ENCODE measurements at places on chromosomes 3 and 15. TPM values are rescaled to one million over a fixed set of nuclear protein-coding genes. Genes with fewer than 3 reads are reported as not detected.

The C3orf70 gene
- 38.5 TPM for total RNA-seq

The IQCH gene
- 2.2 TPM for total RNA-seq

GRCh38 chr3:73681610-73682009 lies 56.9 kb upstream of the PDZRN3 start:
- DNase-seq = no peak

DNA sequence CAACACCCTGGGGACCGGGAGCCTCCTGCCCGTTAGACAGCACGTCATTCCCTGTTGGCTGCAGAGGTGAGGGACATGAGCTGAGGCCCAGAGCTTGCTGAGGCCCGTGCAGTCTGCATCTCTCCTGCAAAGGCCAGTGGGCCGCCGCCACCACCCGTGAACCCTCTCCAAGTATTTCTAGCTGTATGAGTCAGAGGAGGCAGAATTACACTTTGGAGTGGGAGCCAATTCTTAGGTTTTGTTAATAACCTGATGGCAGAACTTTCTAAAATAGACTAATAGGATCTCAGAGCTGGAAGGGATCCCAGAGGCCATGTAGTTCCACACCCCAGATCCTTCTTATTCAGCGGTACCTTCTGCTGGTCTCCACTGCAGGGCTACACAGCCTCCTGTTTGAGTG lies 335.2 kb upstream of the CTDSPL start:
- DNase-seq = peak; percentile 95

GRCh38 chr3:64983583-64984359 lies 296.0 kb upstream of the ADAMTS9 start:
- DNase-seq = no peak

- peak; percentile 90 for DNase-seq
Measured at GRCh38 chr3:124770336-124771082, 40.3 kb downstream of the UMPS start.

DNA sequence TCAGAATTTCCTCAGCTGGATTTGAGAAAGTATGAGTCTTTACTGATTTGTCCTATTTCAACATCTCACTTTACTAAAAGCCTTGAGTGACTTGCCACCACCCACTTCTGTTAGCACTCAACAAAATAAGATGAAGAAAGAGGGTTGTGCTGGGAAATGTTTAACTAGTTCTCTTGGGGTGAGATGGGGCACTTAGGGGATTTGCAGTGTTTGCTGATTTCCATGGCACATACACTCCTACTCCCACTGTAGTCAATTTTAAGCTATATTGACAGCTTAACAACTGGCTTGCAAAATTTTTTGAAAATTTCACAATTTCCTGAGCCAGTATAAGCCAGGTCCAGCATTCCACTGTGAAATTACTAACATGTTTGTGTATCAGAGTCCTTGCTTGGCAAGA lies 463.1 kb upstream of the ARHGEF26 start:
- DNase-seq = peak; percentile 49

GRCh38 chr3:127750226-127751031 lies 71.9 kb downstream of the MGLL start:
- no peak for DNase-seq

DNA sequence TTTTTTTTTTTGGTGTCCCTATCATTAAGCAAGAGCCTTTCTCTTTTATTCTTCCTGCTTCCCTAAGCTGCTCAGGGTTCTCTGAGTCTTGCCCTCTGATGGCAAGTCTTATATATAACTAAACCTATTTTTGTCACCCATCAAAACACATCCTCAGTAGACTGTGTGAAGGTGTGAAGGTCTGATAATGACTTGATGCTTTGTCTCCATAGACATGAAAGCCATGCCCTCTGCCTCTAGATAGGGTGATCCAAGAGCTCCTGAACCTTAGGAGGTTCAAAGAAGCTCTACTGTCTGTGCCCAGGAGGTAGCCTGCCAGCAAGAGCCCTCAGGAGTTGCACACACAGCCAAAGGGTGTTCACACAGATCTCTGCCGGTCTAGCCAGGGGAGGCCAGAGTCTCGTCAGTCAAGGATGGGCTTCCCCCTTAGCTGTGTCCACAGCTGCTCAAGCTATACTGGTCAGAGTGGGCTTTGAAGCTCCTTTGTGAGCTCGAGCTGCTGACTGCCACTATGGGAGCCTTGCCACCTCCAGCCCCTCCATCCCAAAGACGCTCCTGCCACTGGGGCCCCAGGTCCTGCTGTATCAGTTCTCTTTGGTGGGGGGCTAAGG lies 13.1 kb upstream of the SNX22 start:
- DNase-seq = no peak

DNA sequence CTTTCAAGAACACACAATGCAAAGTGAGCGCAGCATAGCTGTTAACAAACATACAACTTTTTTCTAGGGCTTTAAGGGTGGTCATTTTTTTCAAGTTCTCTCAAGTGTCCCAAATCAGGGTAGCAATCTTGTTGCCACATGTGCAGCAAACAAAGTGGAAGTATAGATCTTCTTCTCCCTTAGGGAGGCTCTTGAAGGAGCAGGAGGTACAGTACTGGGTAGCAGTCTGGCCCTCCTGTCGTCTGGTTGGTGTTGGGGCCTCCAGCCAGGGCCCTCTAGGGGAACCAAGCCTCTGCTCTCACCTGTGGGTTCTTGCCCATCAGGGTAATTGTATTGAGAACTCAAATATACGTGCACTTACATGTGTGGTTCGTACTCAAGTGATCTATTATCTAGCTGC lies 25.8 kb downstream of the MKRN2 start:
- no peak for DNase-seq
